Stimulated activated CD8-positive, alpha-beta memory T cell treated with anti-CD3 and anti-CD28 coated beads, Interleukin-4, amount 100 ng/mL, for 24 hours (primary cell): ENCODE measurements at places on chromosomes 5 and 9.
A peak's percentile ranks its signal among the peaks of the same experiment; 100 is the strongest.

GRCh38 chr5:112084149-112084548 is 327.2 kb upstream of the NREP start:
- no peak for DNase-seq

DNA sequence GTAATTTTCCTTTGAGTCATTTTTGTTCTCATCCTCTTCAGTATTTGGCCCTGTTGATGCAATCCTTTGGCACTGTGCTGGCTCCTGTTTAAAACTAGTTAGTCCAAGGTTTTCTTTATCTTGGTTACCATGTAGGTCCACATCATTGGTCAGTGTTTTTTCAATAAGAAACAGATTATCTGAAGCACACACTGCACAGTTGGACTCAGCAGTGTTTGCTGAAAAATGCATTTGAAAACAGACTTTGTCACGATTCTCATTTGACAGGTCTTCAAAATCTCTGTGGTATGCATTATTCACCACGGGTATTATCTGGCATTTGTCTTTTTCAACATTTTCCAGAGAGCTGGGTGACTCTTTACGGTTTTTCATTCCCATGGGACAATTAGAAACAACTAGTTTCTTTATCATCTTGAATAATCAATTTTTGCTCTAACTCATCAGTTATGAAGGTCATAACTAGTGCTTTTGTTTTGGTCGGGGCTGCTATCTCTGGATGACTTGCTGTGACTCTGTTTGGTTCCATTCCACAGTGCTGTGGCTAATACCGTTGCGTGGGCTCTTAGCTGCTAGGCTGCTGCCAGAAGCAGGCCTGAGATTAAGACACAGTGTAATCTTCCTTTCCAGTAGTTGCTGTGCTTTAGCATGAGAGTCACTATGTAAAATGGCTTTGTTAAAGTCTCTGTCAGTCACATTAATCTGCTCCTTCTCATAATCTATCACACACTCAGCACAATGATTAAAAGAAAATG is 36.2 kb downstream of the NUDT12 start:
- DNase-seq: no peak

GRCh38 chr5:115686051-115686737 is 60.4 kb upstream of the TMED7 start:
- DNase-seq: no peak

DNA sequence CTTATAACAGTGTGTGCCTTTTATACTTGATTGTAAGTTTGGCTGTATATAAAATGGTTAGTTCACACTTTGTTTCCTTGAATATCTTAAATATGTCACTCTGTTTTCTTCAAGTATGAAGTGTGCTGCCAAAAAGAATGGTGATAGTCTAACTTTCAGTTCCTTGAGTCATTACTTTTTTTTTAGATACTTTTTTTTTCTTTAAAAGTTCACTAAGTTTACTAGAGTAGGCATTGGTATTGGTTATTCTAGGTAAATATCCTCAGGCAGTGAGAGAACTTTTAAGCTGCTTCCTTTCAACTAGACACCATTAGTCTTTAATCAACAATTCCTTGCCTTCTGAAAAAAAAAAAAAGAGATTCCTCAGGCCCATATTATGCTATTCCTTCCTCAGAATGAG is 41.9 kb downstream of the SPEF2 start:
- no peak for DNase-seq

DNA sequence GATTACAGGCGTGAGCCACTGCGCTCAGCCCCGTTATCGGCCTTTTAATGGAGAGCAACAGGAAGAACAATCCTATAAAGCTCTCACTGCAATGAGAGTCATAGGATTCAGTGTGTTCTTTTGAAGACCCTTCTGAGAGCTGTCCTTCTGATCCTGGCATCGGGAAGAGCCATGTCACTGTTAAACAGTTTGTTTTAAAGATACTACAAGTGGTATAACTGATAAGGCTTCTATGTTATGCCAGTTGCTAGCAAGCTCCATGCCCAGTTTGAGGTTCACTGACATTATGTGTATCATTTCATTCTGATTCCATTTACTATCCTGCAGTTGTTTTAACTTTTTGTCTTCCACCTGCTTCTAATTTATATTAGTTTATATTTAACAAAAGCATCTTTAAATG is 55.8 kb downstream of the GNAQ start:
- no peak for DNase-seq

GRCh38 chr9:74784506-74784905 is 103.2 kb downstream of the TRPM6 start:
- no peak for DNase-seq

GRCh38 chr5:114634517-114634916 is 272.6 kb downstream of the KCNN2 start:
- no peak for DNase-seq

DNA sequence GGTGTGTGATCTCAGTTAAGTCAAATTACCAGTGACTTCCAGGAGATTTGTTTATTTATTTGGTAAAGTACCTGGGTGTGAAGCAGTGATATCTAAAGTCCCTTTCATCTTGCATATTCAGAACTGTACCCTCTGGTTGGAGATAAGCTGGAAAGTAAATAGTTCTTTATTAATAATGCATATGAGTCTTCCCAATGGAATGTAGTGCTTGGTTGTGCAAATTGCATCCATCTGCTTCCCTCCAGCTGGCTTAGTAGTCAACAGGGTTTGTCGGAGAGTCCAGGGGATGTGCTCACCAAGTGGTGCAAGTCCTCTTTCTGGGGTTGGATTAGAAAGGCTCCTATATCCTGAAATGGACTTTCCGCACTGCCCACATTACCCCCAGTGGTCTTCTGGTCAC is 42.0 kb downstream of the TRPM3 start:
- DNase-seq: no peak

DNA sequence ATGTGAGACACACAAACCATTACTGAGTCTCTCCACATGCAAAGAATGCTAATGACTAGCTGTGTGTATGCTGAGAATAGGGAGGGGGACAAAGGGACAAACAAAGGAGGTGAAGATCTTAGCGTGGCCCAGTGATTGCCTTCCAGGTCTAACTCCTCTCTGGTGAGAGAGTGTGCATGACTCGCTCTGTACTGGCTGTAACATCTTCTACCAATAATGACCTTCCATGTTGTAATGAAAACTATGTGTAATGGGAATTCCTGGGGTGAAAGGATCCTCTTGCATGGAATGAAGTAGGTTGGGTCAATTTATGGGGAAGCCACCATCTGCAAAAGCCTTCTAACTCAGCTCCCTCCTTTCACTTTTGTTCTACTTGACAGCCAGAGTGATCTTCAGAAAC is 24.4 kb upstream of the GPR151 start:
- no peak for DNase-seq

- DNase-seq: no peak
Measured at GRCh38 chr9:129434187-129434586, 186.7 kb downstream of the C9orf50 start.

- no peak for DNase-seq
Measured at GRCh38 chr9:72356041-72356582, 8.9 kb downstream of the ZFAND5 start.

DNA sequence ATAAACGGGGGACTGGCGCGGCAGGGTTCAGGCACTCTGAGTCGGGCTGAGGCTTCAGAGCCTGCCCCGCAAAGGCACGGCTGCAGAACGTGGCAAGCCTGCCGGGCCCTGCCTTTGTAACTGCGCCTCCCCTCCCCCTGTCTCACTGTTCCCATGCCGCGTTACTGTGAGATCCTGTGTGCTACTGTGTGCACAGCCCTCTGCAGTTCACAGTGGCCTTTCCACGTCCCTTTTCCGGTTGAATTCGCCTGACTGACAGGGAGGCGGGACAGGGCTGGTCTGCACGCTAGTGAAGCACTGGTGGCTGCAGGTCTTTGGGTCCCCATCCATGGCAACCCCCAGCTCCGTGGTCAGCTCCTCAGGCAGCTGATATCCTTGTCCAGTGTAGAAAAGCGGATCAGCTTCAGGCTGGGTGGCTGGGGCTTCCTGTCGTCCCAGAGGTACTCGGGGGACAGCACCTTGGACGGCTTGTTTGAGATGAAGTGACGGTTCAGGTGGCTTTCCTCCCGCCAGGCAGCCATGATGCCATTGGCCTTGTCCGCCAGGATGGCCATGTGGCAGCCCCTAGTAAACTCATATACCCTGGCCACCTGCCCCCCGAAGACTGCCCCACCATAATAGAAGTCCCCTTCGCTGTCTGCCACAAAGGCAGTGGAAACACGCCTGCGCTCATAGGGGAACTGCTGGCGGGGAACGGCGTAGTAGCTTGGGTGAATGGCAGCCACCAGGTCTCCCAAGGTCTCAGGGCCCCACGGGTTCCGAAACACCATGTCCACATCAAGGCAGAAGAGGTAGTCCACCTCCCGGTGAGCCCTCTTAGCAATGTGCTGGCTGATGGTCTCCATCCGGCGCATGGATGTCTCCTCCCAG is 10.3 kb downstream of the GBGT1 start:
- DNase-seq: no peak

- DNase-seq: no peak
Measured at GRCh38 chr9:128215491-128216409, 12.6 kb downstream of the DNM1 start.

- DNase-seq: no peak
Measured at GRCh38 chr5:43320846-43321245, 7.6 kb upstream of the HMGCS1 start.

DNA sequence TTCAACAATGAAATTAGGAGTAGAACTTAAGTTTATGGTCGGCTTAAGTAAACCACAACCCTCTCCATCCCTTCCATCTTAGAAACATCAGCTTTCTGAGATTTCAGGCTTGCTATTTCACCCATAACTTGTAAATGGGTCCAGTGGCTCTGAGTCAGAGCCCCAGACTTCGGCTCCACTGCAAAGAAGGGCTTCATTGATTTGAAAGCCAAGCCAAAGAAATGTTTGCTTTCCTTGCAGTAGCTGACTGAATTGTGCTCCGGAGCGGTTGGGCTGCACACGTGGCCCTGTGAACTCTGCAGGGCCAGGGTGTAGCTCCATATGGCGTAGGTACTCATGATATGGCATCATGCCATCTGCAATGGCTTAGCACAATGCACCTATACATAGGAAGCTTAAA is 57.0 kb downstream of the NREP start:
- no peak for DNase-seq

DNA sequence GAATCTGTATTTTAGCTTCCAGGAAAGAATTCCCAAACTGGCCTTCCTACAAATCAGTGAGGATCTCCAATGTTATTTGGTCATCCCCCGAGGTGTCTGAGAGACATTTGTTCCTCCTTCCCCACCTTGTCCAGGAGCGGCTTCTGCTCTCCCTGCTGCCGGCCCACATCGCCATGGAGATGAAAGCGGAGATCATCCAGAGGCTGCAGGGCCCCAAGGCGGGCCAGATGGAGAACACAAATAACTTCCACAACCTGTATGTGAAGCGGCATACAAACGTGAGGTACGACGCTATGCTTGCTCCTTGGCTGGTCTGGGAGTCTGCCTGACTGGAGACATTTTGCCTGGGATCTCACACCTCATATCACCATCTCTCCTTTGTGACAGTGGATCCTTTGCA is 160.4 kb downstream of the CFAP90 start:
- DNase-seq: no peak

GRCh38 chr9:72305102-72305546 is 59.9 kb downstream of the ZFAND5 start:
- DNase-seq: no peak

DNA sequence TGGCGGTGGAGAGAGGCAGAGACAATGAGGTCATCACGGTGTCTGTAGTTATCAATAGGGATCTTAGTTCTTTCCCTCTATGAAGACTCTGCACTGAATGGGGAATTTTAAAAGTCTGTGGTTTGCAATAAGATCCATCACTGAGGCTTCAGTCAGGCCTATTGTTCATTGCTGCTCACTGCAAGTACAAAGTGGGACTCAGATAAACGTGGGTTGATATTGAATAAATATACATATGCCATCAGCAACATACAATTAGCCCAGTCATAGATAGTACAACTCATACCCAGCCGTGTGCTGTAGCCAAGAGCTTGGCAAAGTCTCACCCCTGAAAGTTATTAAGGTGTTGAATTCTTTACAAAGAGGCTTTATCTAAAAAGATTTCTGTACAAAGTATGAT is 88.4 kb downstream of the ENC1 start:
- no peak for DNase-seq

- DNase-seq: no peak
Measured at GRCh38 chr9:77661566-77662085, 13.5 kb upstream of the GNA14 start.

- no peak for DNase-seq
Measured at GRCh38 chr9:129894120-129894823, 59.0 kb downstream of the USP20 start.

DNA sequence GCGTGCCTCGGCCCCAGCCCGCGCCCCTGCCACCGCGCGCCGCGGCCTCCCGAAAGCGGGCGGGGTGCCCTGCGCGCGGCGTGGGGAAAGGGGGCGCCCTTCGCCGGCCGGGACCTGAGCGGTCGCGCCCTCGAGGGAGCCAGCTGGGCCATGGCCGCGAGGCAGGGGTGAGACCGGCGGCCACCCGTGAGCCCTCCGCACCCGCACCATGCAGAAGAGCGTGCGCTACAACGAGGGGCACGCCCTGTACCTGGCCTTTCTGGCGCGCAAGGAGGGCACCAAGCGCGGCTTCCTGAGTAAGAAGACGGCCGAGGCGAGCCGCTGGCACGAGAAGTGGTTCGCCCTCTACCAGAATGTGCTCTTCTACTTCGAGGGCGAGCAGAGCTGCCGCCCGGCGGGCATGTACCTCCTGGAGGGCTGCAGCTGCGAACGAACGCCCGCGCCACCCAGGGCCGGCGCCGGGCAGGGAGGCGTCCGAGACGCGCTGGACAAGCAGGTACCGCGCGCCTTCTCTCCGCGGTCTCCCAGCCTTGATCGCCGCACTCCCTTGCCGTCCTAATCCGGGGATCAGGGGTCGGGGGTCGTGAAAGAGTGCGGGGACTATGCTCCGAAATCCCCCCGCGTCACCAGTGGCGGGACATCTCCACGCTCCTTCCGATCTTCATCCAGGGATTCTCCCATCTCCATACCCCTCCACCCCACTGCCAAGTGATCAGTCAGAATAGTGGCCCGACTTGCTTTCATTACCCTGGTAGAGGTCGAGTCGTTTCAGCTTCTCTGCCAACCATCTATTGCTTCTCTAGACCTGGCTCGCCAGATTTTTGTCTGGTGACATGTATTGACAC is 590 bp downstream of the RASGRF2 start:
- DNase-seq: peak; percentile 31

DNA sequence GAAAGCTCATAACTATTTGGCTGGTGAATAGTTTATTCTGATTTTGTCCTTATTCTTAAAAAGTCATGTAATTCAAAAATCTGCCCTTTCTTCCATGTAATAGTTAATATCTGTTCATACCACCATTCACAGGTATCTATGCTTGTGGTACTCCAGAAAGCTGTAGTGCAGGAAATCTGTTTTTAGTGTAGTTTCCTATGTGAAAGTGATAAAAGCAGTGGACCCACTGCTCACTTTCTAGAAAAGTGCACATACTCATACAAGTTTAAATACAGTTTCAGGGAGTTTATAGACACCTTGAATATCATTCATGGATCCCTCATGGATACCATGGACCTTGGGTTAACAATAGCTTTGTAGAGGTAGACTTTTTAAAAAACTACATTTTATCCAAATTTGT is 20.2 kb downstream of the PBX3 start:
- no peak for DNase-seq

- DNase-seq: no peak
Measured at GRCh38 chr5:145924849-145925248, 11.5 kb upstream of the SH3RF2 start.
